Nasal cavity respiratory epithelium epithelial cell of viscerocranial mucosa (primary cell): ENCODE measurements at places on chromosomes 16 and 17. TPM values are rescaled to one million over a fixed set of nuclear protein-coding genes. Genes with fewer than 3 reads are reported as not detected.

CSH1 gene
- not detected in 2 replicates for total RNA-seq

SMIM5 gene
- total RNA-seq, result 0.34 and 0.93 TPM in 2 replicates

PRAC1 gene
- total RNA-seq, result not detected in 2 replicates

FA2H gene
- 0.85 and 2.4 TPM in 2 replicates for total RNA-seq

PLA2G15 gene
- total RNA-seq, result 5.8 and 19.4 TPM in 2 replicates
